ENCODE measurements at places on chromosomes 12 and 14.

DNA sequence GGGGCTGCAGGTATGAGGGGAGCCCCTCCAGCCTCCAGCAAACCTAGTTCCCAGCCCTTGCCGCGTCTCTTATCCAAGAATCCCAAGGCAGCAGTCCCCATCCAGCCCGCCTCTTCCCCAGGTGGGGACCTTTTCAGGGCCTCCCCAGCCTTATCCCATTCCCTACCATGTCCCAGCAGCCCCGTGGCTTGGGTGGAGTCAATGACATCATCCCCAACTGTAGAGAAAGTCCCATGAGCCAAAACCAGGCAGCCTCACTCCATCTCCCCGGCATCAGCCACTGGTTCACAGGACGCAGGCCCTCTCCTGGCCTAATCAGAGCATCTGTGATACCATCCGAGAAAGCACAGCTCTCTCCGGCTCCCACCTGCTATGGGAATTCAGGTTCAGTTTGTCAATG, 131.0 kb downstream of the NCOR2 start:
- no peak for ATAC-seq

- no peak for ATAC-seq
Observed at GRCh38 chr14:68669111-68669511, 123.8 kb downstream of the ZFP36L1 start.

DNA sequence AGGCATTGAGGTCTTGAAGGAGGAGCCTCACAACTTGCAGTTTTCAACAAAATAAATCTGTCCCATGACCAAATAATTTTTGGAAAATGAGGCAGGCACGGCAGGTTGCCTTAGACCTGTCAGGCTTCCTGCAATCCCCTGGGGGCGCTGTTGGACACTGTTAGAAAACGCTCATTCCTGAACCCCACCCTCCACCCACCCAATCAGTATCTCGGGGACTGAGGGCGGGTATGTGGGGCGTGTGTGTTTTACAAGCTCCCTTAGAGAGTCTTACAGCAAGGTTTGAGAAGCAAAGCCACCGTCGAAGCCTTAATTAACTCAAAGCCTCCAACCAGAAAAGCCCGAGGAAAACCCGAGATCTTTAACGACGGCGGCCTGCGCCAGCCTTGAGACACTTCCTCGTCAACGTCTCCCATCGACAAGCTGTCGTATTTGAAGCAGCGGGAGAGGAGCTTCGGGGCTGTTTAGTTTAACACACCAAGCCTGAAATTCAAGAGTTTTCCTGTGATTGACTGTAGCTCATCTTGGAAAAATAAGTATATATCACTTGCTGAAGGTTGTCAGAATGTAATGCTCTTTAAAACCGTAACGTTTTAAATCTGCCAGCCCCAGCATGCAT, 123.0 kb downstream of the GLT1D1 start:
- ATAC-seq = no peak

DNA sequence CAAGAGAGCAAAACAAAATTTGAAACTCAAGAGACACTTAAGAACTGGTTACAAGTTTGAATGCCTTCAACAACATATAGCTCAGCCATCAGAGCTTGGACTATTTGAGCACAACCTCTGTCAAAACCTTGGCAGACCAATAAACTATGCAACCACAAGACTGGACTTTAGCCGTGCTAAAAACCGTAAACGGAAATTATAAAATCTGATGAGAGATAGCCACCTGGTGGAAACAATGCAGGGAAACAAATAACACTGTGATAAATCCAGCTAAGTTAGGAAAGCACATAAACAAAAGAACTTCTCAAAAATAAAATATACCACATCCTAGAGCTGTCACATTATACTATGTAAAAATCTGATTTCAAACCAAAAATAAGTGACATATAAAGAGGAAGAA, 1074.2 kb upstream of the NOVA1 start:
- ATAC-seq = peak; percentile 84

DNA sequence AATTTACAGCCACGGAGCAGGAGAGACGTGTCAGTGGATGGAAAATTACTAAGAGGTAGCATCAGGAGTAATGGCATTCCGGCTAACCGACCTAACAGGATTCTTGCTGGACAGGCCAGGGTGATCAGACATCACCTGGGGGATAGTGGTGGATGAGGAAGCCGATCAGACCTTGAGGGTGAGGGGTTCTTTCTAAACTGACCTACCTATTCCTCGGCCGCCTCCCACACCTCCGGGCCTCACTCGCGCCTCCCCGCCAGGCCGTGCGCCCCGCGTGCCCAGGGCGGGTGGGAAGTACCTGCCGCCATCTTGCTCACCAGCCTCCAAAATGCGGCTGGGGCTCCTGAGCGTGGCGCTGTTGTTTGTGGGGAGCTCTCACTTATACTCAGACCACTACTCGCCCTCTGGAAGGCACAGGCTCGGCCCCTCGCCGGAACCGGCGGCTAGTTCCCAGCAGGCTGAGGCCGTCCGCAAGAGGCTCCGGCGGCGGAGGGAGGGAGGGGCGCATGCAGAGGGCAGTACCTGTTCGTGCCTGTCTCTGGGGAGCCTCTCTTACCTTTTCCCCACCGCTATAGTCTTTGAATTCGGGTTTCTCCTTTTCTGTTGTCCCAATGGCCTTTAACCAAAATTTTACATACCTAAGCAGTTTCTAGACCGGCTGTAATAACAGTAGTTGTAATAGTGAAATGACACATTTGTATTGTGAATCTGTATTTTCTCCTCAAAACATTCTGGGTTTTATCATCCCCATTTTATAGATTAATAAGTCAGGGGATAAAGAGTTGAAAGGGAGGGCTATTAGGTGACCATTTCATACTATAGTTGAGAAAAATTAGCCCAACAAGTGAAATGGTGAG, at the start of gene TMPRSS12:
Gene TMPRSS12 (plus strand): TSS at position 290 of the 857 bp plus-strand sequence. CDS start 39 bp downstream, at position 329.
- ATAC-seq = no peak
